ENCODE measurements at places on chromosomes 4 and X.

DNA sequence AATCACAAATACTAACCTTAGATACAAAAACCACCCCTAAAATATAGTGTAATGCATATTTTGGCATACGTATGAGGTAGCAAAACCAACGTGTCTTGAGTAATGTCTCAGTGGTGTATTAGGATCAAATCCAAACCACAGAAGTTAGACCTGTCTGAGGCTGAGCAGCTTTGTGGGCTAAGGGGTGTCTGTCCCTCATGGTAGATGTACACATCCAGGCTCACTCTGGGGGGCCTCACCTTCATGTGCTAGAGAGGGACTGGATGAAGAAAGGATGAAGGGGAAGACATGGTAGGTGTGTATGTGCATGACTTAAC is 188.0 kb upstream of the TBC1D9 start:
- DNase-seq, result no peak

DNA sequence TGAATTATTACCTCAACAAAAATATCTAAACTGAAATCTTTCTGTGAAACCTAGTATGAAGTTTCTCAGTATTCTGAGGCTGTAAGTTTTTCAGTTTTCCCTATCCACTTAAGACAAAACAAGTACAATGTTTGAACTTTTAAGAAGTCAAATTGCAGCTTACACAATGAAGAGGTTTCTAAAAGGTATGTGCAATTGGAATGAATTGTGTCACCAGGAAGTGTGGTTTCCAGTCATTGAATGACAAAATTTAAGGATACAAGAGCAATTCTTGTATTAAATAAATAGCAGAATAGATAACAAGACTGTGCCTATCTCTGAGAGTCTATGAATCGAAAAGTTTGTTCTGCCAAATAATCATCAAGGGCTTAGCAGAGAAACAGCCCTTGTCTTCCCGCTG is 207.3 kb downstream of the ANKRD50 start:
- no peak for DNase-seq

GRCh38 chrX:46587753-46588171 is 14.2 kb downstream of the CHST7 start:
- DNase-seq, result no peak

DNA sequence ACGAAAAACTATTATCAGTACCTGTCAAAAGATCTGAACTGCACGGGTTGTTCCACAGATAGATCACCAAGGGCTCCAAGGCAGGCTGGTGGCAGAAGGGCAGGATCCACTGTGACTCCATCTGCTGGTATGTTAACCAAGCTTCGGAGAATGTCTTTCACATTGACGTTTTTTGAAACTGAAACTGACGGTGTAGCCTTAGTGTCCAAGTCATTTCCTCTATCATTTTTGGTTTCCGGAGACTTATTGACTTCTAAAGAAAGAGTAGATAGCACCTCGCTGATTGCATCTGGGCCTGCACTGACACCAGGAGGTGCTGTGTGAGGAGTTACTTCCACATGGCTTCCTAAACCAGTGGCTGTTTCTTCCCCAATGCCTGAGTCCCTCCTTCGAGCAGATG is 186.9 kb downstream of the LRBA start:
- no peak for DNase-seq

- no peak for DNase-seq
Measured at GRCh38 chr4:4645743-4646142, 103.9 kb upstream of the STX18 start.

DNA sequence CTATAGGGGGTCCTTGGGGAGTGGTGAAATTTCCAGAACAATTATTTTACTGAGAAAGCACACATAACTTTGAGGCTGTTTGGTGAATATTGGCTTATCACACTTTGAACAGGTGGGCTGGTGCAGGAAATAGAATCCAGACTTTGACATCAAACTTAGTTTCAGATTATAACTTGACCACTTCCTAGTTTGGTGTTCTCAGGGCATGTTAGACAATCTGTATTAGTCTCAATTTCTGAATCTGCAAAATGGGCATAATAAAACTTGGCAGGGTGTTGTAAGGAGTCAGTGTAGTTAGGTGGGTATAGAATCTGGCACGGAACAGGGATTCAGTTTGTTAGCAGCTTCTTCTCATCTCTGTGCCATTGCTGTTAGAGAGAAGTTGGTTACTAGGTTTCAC is 43.3 kb upstream of the MBNL3 start:
- no peak for DNase-seq

- no peak for DNase-seq
Measured at GRCh38 chrX:84189125-84189524, 1.1 kb upstream of the RPS6KA6 start.

DNA sequence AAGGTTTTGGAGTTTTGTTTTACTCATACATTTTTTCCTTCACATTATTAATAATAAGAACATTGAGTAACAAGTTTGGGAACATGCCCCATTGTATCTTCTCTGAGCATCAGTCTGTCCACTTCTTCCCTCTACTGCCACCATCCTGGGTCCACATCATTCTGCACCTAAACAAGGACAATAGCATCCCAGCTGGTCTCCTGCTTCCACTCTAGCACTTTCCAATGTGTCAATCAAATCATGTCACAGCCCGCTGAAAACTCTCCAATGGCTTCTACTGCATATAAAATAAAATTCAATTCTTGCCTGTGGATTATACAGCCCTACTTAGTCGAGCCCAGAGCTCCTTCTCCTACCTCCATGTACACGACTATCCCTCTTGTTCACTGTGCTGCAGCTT is 66.8 kb upstream of the RBPJ start:
- no peak for DNase-seq

DNA sequence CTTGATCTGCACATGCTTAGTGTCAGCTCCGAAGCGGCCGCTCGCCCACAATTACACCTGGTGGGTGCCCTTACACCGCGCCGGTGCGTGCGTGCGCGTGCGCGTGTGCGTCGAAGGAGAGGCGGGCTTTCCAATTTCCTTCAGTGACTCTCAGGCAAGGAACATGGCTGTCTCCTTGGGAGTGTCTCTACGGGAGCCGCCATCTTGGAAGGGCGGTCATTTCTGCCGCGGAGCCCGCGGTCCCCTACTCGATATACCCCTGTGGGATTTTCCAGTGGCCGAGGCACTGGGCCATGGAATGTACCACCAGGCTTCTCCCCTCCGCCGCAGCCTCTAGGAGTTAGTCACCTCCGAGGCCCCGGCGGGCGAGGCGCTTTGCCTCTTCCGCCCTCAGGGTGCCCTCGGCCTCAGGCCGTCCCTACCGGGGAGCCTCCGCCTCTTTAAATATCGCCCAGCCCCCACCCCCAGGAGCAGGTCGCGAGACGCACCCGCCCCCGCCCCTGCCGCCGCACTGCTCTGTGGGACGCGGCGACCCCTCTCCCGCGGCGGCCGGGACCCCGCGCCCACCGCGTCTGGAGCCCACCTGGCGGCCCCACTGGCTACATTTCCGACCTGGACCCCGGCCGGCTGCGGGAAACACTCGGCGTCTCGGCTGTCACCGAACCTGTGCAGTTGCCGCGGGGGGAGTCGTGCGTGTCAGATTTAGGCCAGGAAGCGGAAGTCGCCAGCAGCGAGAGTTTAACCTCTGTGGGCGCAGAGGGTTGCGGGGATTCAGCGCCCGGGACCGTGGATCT is at the start of gene ZNF41:
TSS of gene ZNF41 (minus strand) at position 711 of the 794 bp plus-strand sequence. CDS start 15,741 bp downstream, outside the sequence.
- DNase-seq, result peak; percentile 59

DNA sequence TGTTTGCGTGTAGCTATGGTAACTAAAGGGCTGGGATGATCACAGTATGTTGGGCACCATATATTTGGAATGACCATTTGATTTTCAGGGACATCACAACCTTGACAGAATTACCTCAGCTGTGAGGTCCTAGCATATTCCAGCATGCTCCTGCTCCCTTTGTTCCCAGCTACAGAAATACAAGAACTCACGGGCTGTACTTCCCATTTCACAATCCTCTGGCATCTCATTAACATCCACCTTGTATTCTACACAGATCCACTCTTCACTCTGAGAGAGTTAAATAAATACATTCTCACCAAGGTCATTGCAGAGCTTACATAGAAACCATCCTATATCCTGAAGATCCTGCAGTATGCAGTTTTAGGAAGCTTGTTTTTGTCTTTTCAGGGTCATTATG is 169.7 kb downstream of the FRMPD4 start:
- DNase-seq, result no peak

- no peak for DNase-seq
Measured at GRCh38 chr4:17701882-17702281, 79.5 kb downstream of the FAM184B start.

DNA sequence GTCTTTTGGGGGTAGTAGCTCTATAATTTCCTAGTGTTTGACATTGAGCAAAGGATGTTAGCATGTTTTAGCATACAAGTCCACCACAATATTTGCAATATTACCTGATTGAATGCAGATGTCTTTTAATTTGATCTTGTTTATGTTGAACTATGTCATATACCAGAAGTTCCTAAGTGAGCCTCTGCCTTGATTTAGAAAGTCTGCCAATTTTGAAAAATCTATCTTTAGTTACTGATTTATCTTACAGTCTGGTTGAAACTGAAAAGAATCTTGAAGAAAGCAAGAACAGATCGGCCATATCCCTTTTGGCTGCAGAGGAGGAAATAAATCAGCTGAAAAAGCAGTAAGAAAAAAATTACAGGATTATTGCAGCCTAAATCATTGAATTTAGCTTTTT is 18.5 kb downstream of the SPATA18 start:
- no peak for DNase-seq

GRCh38 chr4:37535872-37536271 is 150.3 kb downstream of the RELL1 start:
- no peak for DNase-seq

GRCh38 chr4:24765376-24765988 is 29.9 kb upstream of the SOD3 start:
- no peak for DNase-seq

- DNase-seq, result peak; percentile 85
Measured at GRCh38 chr4:57080781-57081650, 29.2 kb downstream of the IGFBP7 start.

- DNase-seq, result no peak
Measured at GRCh38 chr4:6111354-6111960, 88.9 kb downstream of the JAKMIP1 start.

DNA sequence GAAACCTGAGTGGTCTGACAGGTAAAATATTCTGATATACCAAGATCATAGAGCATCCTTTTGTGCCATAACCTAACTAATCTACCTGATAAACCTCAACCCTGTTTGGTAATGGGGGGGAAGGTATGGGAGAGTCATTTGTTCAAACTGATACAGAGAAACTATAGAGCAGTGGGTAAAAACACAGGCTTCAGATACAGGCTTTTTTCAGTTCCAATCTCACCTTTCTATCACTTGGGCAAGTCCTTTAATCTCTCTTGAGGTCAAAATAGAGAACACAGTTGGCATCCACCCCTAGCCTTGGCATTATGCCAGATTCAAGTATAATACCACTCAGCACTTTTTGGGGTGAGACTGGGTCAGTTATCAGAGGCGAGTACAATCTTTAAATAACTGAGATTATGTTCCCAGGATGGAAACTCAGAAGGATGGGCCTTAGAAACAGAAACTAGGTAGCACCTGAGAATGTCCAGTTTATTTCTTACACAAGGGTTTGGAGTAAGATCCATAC is 880 bp upstream of the ETDC start:
- no peak for DNase-seq

DNA sequence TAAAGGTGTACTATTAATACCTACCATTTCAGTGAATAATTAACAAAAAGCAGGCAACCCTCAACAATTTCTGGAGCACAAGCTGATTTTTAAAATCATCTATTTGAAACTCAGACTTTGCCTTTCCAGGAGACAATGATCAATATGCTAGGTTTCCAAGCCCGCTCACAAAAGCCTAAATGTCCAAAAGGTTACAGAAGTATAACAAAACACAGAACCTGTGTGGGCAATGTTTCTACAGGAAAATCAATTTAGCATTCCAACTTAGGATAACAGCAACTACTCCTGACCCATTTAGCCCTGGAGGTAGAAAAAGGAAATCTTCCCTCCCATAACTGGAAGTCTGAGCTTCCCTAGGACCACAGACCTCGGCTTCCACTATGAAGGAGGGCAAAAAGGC is 3.9 kb downstream of the TAB3 start:
- DNase-seq, result no peak

DNA sequence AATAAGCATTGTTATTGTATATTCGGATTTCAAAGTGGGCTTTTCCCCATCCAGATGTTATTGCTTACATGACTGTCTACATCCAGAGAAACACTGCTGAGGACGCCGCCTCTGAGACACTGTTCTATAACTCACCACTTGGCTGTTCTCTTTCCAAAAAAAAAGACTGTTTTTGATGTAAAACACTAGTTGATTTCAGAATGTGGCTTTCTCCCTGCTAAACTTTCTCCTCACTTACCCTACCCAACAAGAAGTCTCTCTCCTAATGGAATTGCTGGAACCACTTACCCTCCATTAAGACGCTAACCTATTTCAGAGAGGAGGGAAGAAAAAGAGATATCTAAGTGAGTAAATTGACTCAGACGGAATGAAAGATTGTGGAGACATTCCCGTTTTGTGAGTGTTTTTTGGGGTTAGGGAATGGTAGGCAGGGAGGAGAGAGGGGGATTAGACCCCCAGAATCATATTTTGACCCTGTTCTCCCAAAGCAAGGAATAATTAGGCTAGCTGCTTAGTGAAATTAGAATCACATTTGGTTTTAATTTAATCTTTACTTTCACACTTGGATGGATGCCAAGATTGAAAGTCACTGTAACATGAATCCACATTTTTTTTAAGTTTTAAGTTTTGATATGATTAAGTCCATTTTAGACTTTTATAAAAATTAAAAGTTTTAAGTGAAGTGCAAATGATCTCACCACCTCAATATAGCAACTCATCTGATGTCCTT is 174.9 kb downstream of the CHIC2 start:
- no peak for DNase-seq

- DNase-seq, result no peak
Measured at GRCh38 chrX:35664833-35665232, 133.3 kb upstream of the MAGEB16 start.

DNA sequence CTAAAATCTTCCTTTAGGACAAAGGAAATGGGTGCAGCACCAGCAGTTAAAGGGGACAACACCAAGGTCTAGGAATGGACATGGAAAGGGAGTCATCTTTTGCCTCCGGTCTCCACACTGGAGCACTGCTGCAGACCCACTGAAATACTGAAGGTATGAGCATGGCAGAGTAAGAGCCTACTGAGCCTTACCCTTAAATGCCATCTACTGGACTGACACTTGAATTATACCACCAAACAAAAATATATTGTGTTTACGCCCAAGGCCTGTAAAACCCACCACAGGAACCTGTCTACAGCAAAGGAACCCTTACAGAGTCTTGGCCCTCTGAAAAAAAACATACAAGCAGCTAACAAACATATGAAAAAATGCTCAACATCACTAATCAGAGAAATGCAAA is 443.4 kb downstream of the CCSER1 start:
- DNase-seq, result no peak

DNA sequence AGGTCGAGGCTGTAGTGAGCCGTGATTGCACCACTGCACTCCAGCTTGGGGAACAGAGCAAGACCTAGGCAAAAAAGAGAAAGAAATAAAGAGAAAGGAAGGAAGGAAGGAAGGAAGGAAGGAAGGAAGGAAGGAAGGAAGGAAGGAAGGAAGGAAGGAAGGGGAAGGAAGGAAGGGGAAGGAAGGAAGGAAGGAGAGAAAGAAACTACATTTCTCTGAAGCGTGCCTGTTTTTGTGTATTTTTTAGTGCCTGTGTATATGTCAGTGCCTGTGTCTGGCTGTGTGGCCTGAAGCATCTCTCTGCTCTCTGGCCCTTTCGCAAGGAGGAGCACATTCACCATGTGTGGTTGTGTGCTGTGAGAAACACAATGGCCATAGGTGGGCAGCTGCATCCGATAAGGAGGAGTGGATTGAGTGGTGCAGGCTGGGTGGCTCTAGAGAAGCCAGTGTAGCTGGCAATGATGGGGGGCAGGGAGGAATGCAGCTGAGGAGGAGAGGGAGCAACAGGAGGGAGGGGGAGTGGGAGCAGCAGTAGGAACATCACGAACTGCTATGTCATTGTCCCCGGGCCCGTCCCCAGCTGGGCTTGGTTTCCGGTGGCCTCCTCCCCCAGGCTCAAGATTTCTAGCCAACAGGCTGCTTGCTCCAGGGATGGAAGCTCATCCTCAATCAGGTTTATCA is 11.4 kb downstream of the SYN1 start:
- no peak for DNase-seq
